Cardiac fibroblast (primary cell): ENCODE measurements at places on chromosomes 1 and 21.

GRCh38 chr1:19366599-19367536 is 54.7 kb downstream of the SLC66A1 start:
- no peak for DNase-seq

DNA sequence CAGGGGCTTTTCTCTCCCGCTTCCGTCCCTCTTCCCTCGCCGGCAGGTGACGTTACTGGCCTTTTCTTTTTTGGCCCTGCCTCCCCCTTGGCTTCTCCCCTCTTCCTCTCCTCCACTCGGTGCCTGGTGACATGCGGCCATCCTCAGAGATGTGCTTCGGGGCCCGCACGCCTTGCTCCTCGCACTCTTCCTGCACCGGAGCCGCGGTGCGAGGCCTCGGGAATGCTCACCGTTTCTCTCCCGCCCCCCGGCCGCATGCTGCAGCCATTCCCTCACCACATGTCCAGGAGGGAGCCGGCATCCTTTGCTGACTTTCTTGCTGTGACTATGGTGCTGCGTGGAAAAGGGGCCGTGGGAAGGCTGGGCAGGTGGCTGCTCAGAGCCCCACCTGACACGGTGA is 39.3 kb downstream of the PDE9A start:
- DNase-seq: no peak

GRCh38 chr1:43822040-43822690 is 111.4 kb upstream of the ARTN start:
- DNase-seq: peak; percentile 80

DNA sequence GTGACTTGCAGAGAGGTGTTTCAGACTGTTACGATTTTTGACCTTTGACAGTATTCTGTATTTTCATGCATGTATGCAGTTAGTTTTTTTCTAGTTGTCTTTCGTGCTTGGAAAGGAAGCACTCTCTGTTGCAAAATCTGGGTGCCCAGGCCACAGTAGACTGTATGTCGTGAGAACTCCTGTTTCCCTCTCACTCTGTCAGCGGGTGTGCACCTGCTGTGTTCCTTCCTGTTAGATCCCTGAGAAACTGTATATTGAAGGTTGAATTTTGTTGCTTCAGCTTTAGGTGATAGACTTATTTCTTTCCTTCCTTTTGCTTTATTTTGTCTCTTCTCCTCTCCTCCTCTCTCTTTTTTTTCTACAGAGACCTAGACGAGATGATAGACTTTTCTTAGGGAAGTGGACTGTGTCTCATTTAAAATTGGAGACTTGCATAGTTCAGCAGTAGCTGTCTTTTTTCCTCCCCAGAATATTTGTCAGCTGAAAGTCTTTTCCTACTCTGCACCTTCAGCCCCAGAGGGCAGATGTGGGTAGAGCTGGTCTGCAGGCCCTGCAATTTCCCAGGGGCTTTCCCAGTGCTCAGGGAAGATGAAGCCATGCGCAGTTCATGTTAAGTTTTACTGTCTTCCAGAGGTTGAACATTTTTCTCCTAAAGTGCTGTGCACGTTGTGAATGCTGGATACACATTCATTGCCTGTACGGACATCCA is 1.4 kb downstream of the TRAPPC10 start:
- no peak for DNase-seq

DNA sequence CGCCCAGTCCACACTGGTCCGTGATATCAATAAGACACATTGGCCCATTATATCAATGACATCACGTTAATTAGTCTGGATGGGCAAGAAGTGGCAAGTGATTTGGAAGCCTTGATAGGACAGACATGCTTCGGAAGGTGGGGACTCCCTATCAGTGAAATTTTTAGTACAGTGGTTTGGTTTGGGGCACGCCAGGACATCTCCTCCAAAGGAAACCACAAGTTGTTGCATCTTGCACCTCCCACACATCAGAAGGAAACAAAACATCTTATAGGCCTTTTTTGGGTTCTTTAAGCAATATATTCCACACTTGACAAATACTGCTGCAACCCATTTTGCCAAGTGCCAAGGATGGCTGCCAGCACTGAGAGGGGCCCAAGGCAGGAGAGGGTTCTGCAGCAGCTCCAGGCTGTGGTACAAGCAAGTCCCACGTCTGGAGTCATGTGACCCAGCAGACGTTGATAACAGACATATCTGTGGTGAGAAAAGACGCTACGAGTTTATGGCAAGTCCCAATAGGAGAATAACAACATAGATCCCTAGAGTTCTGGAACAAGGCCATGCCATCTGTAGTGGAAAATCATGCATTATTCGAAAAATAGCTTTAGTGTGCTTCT is 95.3 kb upstream of the DISP3 start:
- DNase-seq: no peak

- no peak for DNase-seq
These were observed 4.9 kb upstream of the PRDM2 start for GRCh38 chr1:13694886-13695684.

DNA sequence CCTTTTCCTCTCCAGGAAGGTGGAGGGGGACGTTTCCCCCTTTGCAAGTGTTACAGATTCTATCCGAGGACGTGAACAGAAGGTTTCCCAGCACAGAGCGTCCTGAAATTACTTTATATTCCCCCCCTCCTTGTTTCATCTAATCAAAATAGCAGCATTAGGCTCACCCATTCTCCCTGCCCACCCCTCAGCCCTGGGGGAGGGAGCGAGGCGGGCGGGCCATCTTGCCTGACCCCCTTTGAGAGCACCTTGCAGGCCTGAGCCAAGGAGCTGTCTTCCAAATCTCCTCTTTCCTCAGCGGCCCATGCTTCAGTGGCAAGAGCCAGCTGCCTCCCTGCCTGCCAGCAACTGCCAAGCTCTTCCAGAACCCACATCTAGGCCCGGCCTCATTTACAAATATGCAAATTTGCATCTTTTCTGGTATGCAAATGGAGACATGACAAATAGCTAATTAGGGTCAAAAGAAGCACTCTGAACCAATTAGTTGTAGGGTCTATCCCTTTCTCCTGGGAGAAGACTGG is 69.1 kb upstream of the POU3F1 start:
- DNase-seq: no peak

GRCh38 chr1:41192456-41193178 is 49.5 kb downstream of the SCMH1 start:
- DNase-seq: peak; percentile 23

DNA sequence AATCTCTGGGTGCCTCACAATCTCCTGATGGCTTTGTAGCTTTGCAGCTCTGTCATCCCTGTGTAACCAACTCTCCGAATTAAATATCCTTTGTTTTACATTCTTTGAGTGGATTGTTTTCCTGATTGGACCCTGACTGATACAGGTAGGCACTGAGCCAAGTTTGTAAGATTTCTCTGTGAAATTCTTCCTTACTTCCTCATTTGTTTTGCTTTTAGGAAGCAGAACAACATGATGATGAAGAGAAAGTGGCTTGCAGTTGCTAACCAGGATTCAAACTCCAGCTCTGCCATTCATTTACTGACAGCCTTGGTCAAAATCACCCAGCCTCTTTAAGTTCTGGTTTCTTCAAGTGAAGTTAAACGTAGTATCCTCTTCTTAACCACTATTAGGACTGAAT is 452.3 kb downstream of the OMA1 start:
- DNase-seq: no peak

GRCh38 chr1:10637834-10638558 is 158.4 kb downstream of the CASZ1 start:
- DNase-seq: no peak

DNA sequence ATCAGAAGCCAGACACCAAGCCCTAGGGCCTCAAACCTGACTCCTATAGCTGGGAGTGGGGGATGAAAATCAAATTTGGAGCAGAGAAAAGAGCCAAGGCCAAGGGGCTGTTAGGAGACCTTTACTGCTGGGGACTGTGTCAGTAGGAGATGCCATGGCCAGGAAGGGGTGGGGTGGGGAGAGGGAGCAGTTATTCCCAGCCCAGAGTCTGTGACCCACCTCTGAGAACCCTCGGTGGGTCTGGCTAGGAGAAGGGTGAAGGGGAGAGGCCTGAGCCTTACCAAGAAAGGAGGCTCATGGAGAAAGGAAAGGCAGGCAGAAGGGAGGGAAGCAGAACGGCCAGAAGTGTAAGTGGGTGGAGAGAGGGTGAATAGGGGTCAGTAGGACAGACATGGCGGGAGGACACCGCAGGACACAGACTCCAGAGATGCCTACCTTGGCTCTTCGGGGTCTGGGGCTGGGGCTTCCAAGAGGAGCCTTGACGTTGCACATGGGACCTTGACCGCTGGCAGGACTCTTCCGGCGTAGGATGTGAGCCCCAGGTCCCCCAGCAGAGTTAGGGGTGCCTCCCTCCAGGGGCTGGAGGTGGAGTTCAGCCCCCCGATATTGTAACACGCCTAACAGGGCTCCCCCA is 1.2 kb downstream of the ADAMTS4 start:
- DNase-seq: no peak

GRCh38 chr1:58231204-58231603 is 315.3 kb downstream of the OMA1 start:
- DNase-seq: no peak

DNA sequence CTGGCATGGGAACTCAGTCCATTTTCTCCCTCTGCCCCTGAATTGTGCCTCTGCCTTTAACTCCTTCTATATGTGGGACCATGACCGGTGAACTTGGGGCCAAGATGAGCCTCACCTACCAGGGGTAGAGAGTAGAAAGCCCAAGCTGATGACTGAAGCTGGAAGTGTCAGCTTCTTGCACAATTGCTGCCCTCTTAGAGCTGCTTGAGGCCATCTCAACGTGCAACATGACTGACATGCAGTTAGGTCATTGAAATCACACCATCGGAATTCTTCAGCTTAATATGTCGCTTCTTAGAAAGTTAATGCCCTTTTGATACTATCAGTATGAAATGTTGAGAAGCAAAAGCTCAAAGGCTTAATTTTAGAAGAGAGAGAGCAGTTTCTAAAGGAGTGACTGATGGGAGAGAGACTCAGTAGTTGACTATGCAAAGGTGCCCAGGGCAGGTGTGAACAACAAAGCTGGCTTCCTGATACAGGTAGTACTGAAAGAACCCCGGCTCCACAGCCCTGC is 89.4 kb upstream of the UBE2U start:
- DNase-seq: no peak

- DNase-seq: no peak
These were observed 151.7 kb downstream of the PCP4 start for GRCh38 chr21:40018871-40019475.

- DNase-seq: no peak
These were observed 67.1 kb downstream of the PTPRU start for GRCh38 chr1:29303201-29304024.

GRCh38 chr1:204837440-204838084 is 33.1 kb upstream of the NFASC start:
- DNase-seq: peak; percentile 54

DNA sequence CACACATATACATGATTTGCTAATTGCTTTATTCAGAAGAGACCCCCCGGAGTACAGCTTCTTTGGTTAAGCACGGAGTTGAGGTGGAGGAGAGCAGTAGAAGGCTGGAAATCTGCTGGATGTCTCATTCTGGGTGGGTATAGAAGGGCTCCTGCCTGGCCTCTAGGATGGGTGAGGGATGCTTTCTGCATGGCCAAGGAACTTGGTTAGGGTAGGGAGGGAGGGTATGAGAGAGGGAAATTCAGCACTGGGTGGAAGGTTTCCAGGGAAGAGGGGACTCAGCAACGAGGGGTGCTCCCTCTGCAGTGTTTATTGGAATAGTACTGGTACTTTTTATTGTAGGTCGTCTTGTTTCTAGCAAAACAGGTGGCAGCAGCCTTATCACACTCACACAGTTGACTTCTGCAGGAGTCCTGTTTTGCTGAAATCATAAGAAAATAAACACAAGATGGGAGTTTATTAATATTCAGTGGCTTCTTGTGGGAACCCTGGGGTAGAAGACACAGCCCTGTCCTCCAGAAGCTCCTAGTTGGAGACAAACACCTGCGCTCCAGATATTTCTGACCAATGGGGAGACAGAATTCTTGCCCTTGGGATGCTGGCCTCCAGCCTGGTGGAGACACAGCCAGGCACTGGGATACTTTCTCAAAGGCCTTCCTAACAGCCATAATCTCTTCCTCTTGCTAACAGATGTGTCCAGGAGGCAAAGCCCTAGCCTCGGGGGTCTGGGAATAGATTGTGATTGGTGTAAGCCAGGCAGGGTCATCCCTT is 3.8 kb downstream of the PLA2G2A start:
- DNase-seq: no peak
